ENCODE measurements at places on chromosomes 5 and 9.
A peak's percentile ranks its signal among the peaks of the same experiment; 100 is the strongest.

GRCh38 chr5:82570-82969, 9.4 kb upstream of the PLEKHG4B start:
- DNase-seq, result no peak

- DNase-seq, result no peak
These were observed 102.1 kb downstream of the LHFPL2 start for GRCh38 chr5:78546276-78546996.

DNA sequence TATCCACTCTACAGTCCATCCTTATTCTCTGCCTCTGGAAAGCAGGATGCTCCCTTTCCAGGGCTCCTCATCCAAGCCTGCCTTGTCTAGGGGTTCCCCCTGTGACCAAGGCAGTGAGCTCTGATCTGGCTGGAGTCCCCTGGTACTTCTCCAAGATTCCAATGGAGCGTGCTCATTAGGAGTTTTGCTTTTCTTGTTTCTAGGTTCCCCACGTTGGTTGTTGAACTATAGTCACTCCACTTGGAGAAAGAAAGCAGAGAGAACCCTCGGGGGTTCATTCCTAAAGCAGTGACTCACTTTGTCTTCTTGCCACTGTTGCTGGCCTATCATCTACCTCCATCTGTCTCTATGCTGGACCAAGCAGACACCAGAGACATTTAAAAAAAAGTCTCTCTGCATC, 192.6 kb downstream of the TLE4 start:
- no peak for DNase-seq

DNA sequence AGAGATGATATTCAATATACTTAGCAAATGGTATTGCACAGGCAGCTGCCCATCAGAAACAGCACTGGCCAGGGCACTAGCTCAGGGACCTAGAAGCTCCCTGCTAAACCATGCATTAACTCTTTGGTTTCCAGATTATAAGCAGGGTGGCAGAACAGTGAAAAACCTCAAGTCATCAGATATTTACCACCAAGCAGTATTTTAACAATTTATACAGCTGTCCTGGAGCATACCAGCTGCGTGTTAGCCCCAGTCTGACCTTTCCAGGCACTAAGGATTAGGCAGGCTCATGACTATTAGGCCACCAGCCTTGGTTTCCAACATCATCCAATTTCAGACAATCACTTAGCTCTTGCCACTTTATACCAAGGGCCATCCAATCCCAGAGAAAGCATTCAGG, 326.5 kb downstream of the CAAP1 start:
- DNase-seq, result no peak

GRCh38 chr9:1469996-1470395, 419.8 kb downstream of the DMRT2 start:
- DNase-seq, result no peak

GRCh38 chr5:140273401-140273877, 29.5 kb downstream of the PFDN1 start:
- DNase-seq, result no peak

GRCh38 chr9:129312251-129313122, 134.4 kb upstream of the IER5L start:
- no peak for DNase-seq

DNA sequence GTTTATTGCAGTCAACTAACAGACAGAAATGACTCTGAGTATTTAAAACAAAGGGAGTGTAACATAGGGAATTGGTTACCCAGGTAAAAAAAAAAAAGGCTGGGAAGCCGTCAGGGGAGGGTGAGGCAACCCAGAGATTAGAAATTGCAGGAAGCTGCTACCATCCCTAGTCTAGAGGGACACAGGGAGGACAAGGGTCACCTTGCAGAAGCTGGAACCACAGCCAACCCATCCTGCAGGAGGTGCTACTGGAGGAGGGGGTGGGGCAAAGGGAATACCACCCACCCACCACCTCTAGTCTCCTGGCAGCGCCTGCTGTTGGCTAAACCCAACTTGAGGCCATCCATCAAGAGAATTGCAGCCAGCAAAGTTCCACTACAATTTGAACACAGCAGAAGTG, 6.5 kb downstream of the CAST start:
- DNase-seq, result no peak

DNA sequence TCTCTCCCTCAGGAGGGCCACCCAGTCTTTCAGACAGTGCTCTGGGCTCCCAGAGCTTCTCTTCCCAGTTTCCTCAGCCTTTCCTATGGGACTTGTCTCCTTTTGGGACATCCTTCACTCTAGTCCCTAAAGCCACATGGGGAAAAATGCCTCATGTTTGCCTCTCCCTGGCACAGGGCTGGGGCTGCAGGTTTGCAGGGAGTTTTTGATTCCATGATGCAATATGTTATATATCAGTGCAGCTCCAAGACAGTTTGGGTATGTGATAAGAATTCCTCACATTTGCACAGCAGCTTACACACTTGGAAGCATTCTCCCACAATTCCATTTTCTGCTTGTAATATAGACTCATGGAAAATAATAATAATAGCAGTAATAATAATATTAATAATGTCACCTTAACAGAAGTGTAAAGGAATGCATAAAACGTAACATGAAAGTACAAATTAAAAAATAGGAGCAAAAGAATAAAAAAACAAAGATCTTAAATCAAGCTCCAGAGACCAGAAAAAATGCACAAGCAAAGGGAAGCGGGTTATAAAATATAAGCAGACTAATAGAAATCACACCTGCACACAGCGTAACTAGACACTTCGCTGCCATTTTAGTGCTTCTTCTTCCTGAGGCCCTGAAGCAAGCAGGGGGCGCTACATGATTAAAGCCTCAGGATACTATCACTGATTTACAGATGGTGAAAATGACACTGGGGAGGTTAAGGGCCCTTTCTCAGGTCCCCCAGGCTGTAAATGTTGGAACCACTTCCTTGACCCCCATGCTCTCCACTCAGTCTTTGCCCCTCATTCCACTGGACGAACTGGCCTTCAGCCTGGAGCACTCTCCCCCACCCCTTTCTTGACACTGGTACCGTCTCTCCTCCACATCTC, 70.0 kb upstream of the IL17B start:
- no peak for DNase-seq

GRCh38 chr9:117927354-117927753, 223.2 kb downstream of the TLR4 start:
- no peak for DNase-seq

- DNase-seq, result no peak
These were observed 5.1 kb downstream of the GRK6 start for GRCh38 chr5:177431317-177432142.

GRCh38 chr5:139282197-139282557, 11.4 kb upstream of the MATR3 start:
- no peak for DNase-seq

DNA sequence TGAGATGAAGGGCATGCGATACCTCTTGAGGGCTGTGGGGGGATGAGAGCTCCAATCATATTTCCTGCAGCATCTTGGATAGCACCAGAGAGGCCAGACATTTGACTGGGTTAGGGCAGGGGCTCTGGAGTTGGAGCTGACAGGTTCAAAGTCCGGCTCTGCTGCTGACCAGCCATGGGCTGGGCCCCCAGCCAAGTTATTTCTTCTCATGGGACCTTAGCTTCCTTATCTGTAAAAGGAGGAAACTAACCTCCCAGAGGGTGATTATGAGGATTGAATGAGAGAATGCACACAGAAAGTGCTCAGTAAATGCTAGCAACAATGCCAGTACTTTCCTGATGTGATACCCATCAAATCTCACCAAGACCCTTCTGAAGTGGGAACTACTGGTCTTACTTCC, 65.2 kb upstream of the SLC25A51 start:
- no peak for DNase-seq

- no peak for DNase-seq
These were observed 9.0 kb upstream of the ZSWIM6 start for GRCh38 chr5:61322738-61323725.

DNA sequence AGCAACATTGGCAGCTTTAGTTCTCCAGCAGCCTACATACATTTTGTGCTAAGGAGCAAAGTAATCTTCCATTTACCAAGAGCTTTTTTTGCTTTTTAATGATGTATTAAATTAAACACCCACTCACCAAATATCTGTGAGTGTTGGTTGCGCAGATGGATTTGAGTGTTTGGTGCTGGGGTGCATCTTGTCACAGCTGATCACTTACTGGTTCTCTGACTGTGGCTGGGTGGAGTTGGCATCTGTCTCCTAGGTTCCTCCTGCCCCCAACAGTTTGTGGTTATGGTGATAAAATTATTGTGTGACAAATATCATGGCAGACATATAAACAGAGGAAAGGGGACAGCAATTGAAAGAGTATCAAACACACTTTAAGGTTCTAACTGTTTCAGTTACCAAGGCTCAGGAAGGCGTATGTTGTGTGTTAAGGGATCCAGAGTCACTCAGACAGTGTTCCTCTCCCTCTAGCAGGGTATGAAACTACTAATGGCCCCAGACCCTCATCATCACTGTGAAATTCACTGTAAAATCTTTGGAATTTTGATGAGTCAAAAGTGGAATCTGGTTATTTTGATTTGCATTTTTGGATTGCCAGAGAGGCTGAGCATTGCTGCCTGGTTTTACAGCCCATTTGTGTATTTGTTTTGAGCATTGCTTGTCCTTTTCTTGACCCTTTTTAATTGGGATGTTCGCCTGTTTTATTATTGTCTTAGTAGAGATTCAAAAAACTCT, 81.7 kb downstream of the PDE8B start:
- no peak for DNase-seq

GRCh38 chr5:85576666-85577065, 1041.1 kb upstream of the COX7C start:
- no peak for DNase-seq

DNA sequence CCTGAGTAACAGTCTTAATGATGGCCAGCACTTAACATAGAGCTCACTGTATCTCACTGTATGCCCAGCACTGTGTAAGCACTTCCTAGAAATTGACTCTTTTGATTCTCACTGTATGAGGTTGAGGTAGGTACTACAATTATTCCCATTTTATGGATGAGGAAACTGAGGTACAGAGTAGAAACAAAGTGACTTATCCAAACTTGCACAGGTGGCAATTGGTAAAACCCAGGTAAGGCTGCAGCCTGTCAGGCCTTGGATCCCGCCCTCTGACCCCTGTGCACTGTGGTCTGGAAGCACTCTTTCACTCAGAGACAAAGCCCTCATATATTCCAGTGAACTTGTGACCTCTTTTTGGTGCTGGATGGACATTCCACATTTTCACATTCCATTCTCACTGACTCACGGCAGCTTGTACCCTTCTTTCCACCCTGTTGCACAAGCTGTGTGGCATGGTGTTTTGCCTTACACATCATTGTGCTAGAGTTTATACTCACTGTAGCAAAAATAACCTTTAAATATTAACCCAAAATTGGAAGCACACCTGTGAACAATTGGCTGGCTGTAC, 21.7 kb downstream of the ANKRD55 start:
- no peak for DNase-seq

- no peak for DNase-seq
These were observed 85.7 kb downstream of the FREM1 start for GRCh38 chr9:14824481-14824880.

DNA sequence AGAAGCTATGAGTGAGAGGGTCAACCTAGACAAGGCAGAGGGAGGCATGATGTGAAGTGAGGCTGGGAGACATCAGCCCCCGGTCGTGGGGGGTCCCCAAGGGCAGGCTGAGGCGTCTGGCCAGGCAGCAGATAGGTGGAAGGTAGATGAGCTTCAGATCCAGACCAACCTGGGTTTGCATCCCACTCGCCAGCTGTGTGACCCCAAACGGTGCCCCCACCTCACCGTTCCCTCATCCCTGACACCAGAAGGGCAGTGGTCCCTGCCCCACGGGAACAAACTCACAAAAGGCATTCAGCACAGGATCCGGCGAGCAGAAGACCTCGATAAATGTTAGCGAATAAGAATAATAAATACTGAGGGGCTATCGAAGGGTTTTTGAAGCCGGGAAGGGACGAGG, 27.5 kb upstream of the LMX1B start:
- DNase-seq, result no peak

GRCh38 chr5:107513337-107514085, 157.2 kb downstream of the EFNA5 start:
- DNase-seq, result no peak

GRCh38 chr5:110043025-110043424, 353.3 kb downstream of the MAN2A1 start:
- DNase-seq, result no peak

DNA sequence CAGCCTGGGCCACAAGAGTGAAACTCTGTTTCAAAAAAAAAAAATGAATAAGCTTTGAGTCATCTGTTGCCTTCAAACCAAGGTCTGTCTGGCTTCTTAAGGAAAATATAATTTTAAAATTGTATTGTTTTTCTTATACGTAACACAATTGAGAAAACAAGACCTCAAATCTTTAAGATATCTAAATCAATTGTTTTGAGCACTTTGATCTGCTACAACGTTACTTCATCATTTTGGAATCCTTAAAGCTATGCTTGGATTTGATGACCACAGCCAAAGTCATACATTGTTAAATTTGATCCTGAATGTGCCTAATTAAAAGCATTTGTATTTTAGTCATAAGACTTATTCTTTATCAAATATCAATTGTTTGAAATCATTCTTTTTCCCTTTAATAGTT, 37.7 kb upstream of the VCAN start:
- DNase-seq, result no peak

DNA sequence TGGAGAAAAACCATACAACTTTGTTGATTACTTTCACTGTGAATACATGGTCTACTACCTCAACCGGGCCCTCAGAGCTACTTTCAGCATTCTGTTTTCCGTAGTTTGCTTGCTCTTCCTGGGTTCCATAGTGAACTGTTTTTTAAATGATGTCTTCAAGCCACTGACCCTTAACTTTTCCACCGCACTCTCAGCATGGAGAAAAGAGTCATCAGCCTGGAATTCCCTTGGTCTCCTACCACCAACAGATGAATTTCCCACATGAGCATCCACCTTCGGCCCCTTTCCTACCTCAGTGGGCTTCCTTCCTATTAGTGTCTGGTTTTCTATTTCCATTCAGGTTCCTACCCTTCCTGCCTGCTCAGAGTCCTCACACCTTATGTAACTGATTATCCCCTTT, 135.9 kb upstream of the ADAMTSL1 start:
- DNase-seq, result no peak

GRCh38 chr5:11050596-11051304, 289.7 kb upstream of the DAP start:
- peak; percentile 21 for DNase-seq

DNA sequence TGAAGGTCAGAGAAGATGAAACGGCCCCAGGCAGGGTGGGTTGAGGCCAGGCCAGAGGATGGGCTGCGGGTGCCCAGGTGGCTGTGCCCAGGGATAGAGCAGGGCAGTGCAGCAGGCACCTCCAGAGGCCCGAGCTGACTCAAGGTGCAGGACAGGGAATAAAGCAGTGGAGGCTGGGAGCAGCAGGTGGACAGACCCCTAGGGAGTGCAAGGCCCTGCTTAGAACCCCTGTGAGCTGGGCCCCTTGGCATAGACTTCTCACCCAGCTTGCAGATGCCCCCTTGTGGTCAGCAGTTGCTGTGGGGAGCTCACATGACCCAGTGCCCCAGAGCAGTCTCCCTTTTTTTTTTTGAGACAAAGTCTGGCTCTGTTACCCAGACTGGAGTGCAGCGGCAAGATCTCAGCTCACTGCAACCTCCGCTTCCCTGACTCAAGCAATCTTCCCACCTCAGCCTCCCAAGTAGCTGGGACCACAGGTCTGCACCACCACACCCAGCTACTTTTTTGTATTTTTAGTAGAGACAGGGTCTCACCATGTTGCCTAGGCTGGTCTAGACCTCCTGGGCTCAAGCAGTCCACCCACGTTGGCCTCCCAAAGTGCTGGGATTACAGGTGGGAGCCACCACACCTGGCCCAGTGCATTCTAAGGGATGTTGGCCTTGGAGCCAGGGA, 118.8 kb downstream of the WNK2 start:
- peak; percentile 8 for DNase-seq

All from NCI-H526 (cell line).